ENCODE measurements at places on chromosomes 3 and 15.

- DNase-seq: no peak
Observed at GRCh38 chr15:35958021-35958420, 412.1 kb upstream of the DPH6 start.

DNA sequence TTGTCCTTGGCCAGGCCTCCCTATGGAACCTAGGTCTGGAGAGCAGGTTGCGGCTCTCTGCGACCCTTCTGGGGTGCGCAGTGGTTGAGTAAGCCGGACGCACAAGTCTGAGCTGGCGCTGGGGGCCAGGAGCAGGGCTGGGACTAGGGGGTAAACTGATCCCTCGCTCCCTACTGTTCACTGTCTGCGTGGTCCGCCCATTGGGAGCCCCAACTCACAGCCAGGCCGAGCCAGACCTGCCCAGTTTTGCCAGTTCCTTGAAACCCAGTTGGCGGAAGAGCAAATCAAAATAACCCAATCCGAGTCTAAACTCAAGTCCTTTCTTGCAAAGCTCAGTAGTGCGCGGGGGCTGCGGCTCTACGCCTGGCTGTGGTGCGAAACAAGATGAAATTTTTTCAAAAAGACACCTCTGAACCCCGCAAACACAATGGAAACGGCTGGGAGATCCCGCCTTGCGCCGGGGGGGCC lies 17.5 kb downstream of the RGMA start:
- no peak for DNase-seq

GRCh38 chr3:138365253-138365555 lies 16.8 kb downstream of the MRAS start:
- no peak for DNase-seq

DNA sequence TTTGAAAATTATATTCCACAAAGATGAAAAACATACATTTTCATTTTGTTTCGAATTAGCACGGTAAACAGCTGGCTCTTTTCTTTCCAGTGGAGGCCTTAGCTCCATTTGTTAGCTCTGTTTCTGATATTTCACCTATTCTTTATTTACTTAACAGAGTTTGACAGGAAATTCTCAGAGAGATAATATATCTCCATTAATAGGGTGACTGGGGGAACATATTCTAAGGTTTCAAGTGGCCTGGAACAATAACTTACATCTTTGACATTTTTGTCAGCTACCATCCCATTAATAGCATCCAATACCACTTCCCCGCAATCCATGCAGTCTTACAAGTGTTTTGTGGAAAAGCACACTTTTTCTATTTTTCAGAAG lies 577.6 kb upstream of the MDFIC2 start:
- no peak for DNase-seq

DNA sequence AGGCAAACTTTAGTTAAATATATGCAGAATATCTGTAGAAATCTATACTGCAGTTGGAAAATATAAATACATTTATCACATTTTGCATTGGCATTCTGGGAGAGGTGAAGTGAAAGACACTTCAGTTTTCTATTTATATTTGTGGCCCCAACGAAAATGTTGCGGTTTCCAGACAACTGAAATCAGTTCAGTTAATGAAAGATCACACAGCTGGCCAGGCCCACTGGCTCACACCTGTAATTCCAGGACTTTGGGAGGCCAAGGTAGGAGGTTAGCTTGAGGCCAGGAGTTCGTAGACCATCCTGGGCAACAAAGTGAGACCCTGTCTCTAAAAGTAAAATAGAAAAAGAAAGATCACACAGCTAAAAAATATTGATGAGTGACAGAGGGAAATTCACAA lies 11.9 kb upstream of the CLASP2 start:
- DNase-seq: no peak

DNA sequence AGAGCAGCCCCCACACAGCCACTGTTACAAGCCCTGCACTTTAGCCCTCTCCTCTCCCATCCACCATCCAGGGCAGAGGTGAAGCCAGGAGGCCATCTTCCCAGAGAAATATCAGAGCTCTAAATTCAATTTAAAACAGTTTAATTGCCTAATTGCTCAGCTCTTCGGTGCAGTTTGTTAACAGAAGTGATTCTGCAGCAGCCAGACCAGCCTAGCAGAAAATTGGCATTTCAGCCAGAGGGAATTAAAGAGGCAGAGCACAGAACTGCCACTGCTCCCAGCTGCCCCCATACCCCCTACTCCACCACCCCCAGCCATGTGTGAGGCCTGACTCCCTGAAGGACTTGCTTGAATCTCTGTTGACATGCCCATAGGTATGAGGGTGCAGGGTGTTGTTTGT lies 38.5 kb downstream of the TPRA1 start:
- no peak for DNase-seq

DNA sequence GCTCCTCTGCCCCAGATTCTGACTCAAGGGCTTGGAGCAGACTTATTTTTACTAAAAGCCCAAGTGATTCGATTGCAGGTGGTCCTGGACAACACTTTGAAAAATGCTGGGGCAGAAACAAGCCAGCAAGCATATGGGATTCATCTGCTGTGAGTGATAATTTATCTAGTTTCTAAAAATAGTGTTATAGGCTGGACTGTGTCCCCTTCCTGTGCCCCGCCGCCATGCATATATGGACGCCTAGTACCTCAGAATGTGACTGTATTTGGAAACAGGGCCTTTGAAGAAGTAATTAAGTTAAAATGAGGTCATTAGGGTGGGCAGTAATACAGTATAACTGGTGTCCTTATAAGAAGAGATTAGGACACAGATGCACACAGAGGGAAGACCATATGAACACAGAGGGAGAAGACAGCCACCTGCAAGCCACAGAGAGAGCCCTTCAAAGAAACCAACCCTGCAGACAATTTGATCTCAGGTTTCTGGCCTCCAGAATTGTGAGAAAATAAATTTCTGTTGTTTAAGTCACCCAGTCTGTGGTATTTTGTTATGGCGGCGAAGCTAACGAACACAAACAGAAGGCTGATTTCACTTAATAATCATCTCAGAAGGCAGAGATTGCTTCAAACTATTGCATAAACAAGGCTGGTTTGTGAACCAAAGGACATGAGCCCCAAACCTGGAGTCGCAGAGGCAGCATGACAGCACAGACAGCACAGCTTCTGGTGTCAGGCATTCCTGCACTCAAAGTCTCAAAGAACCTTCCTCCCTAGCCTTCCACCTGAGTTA lies 59.1 kb downstream of the CCNL1 start:
- DNase-seq: no peak

DNA sequence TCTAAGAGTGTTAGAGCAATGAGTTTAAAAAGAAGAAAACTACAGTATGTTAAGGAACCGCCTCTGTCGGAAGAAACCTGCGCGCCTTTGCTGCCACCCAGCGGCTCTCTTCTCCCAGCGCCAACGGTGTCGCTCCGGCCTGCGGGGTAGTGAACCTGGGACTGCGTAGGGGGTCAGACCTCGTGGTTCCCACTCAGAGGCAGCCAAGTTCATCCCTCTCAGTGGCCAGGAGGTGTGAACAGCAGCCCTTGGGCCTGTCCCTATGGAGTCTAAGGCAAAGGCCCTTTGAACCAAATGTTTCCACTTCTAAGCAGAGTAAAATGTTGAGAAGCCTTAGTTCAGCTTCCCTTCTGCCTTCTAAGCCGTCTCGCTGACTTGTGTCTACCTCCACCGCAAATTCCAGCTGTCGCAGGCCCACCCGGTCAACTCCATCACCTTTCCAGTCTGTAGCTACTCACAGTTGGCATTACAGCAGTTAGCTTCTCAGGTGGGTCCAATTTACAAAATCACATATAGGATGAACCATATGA lies 980 bp upstream of the RAB27A start:
- DNase-seq: peak; percentile 82

DNA sequence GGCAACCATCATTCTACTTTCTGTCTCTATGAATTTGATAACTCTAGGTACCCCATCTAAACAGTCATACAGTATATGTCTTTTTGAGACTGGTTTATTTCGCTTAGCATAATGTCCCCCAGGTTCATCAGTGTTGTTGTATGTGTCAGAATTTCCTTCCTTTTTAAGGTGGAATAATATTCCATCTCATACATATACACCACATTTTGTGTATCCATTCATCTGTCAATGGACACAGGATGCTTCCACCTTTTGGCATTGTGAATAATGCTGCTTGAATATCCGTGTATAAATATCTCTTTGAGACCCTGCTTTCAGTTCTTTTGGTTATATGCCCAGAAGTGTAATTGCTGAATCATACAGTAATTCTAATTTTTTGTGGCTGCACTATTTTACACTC lies 10.4 kb upstream of the ZFAND6 start:
- DNase-seq: no peak

- DNase-seq: no peak
Observed at GRCh38 chr3:66267906-66268305, 47.1 kb downstream of the SLC25A26 start.
